ENCODE measurements at places on chromosomes 2 and 18.

DNA sequence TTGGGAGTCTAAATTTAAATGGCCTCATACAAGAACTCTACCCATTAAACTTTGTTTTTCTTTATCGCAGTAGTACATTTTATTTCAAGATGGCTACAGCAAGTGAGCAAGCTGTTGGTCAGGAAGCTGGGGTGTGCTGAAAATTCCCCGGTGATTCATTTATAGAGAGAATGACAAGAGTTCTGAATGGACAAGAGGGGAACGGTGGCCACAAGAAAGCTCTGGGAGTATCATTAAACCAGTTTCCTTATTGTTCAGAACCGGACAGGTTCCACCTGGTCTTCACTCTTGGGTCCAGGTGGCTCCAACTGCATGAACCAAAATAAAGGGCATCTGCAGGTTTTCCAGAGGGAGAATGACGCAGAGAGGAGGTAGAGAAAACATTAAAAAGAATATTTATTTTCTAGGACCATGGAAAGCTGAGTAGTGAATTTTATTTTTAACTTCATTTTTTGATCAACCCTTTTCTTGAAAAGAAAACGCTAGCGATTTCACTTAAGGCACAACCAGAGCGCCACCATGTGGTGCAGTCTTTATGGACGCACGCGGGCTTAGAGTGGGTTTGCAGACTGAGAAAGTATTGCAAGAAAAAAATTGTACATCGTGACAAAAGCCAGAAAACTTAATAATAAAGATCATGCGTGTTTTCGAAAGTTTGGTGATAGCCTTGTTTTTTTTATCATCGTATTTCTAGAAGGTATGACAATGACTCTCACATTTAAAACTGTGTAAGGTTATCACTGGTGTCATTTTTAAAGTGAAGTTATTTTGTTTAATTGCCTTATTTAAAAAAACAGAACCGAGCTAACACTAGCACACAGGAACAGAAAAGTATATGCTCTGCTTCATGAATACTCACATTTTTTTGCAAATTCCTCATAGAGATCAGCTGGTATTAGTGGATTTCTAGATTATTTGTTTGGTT is 97.9 kb upstream of the NOL4 start:
- DNase-seq, result no peak

- DNase-seq, result no peak
Observed at GRCh38 chr2:98560256-98560771, 48.0 kb downstream of the COA5 start.

- DNase-seq, result peak; percentile 66
Observed at GRCh38 chr2:64488050-64488974, 34.4 kb downstream of the LGALSL start.

DNA sequence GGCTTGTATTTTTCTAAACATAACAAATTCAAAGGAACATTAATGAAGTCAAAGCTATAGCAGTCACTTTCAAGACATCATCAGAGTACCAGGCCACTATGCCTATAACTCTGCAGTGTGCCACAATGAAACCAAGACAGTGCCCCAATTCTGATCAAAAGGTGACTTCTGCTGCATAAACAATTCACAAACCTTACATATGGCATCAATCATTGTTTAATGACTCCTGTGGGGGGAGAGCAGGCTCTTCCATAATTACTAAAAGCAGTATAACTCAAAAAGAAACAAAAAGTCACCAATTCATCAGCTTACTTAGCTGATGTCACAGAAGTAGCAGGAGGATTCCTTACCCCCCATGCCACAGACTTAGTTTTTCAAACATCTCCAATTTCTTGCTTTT is 15.5 kb downstream of the LPIN2 start:
- DNase-seq, result no peak

- no peak for DNase-seq
Observed at GRCh38 chr2:65545837-65546805, 113.7 kb upstream of the SPRED2 start.

- DNase-seq, result no peak
Observed at GRCh38 chr2:30190637-30191036, 40.7 kb upstream of the LBH start.

- DNase-seq, result no peak
Observed at GRCh38 chr2:191618046-191618780, 59.7 kb upstream of the NABP1 start.

- DNase-seq, result no peak
Observed at GRCh38 chr2:216583147-216583546, 50.1 kb upstream of the IGFBP2 start.

GRCh38 chr2:233399306-233400225 is 45.3 kb downstream of the DGKD start:
- no peak for DNase-seq

GRCh38 chr2:17637131-17637906 is 96.8 kb downstream of the VSNL1 start:
- no peak for DNase-seq

- DNase-seq, result no peak
Observed at GRCh38 chr18:11906926-11907874, 917 bp downstream of the MPPE1 start.

DNA sequence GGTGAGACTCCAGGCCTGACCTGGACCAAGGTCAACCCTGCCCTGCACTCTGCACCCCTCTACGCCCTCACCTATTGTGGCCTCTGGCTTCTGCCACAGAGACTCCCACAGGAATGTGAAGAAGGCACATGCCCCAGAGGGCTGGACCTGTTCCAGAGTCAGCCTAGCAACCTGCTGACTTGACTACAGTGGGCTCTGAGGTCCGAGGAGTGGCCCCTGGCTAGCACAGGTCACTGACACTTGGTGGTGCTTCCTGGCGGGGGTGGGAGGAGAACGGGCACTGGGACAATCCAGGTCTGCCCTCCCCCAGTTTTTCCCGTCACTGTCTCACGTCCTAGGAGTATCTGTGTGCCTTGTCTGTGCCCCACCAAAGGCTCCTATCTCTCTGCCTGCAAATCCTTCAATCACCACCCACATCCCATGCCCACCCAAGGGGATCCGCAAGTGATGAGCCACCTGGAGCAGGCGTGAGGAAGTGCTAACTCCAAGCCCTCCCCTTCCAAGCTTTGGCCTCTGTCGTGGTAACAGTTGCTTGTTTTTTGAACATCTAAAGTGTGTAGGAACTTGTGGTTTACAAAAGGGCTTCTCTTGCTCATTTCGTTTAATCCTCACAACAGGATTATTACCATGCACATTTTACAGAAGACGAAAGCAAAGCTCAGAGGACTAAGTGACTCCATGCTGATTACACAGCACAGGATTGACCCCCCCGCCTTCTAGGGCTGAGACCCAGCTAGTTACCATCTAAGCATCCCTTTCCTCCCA is 86.2 kb downstream of the MCFD2 start:
- no peak for DNase-seq

- peak; percentile 24 for DNase-seq
Observed at GRCh38 chr2:190781604-190782198, 98.9 kb upstream of the GLS start.

DNA sequence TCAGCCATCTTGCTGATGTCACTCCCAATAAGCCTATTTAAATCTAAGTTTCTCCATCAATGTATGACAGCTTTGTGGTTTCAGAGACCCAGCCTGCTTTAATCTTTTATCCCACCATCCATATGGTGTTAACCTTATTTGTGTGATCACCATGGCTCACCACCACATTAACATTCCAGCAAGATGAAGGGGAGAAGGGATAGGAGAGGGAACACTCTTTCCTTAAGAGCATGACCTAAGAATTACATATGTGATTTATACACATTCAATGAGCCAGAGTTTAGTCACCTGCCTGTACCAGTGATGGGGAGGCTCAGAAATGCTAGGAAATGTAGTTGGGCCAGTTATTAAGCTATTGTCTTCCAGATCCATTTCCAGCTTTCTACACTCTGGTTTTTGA is 44.5 kb upstream of the CHN1 start:
- no peak for DNase-seq

GRCh38 chr18:70387027-70387426 is 98.2 kb downstream of the SOCS6 start:
- no peak for DNase-seq

- no peak for DNase-seq
Observed at GRCh38 chr18:69916412-69916811, 31.3 kb downstream of the CD226 start.

DNA sequence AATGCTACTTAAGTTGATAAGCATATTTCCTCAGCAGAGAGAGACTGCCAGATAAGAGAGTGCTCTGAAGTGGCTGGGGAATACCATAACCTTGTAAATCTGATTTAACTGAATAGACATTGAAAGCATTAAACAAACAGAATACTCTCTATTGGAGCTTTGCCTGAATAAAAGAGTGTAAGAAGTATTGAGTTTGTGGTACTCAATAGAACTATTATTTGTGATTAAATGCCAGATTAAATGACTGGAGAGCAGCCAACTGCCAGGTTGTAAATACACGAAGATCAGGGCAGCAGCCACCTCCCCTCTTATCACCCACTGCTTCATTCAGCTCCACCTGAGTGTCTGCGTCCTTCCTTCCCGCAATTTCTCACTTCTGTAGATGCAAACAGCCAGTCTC is 373.6 kb downstream of the DCDC2C start:
- no peak for DNase-seq

- peak; percentile 31 for DNase-seq
Observed at GRCh38 chr2:8310557-8311455, 371.1 kb upstream of the ID2 start.

- DNase-seq, result no peak
Observed at GRCh38 chr18:55031576-55031975, 72.3 kb upstream of the CCDC68 start.

DNA sequence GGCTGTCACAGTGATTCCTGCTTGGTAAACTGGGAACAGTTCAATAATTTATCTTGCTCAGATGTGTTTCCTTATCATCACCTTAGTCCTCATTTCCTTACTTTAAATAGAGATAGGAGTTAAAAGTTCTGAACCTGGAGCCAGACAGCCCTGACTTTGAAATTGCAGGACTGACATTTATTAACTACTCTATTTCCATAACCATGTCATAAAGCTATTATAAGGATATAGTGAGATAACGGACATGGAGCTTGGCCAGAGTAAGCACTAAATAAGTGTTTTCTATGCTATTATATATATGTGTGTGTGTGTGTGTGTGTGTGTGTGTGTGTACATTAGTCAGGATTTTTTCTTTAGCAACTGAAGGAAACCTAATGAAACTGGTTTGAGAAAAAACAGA is 13.1 kb downstream of the NT5DC4 start:
- DNase-seq, result no peak

- DNase-seq, result no peak
Observed at GRCh38 chr2:54499661-54500060, 43.5 kb downstream of the SPTBN1 start.

- DNase-seq, result no peak
Observed at GRCh38 chr2:36672199-36672598, 24.3 kb upstream of the VIT start.

DNA sequence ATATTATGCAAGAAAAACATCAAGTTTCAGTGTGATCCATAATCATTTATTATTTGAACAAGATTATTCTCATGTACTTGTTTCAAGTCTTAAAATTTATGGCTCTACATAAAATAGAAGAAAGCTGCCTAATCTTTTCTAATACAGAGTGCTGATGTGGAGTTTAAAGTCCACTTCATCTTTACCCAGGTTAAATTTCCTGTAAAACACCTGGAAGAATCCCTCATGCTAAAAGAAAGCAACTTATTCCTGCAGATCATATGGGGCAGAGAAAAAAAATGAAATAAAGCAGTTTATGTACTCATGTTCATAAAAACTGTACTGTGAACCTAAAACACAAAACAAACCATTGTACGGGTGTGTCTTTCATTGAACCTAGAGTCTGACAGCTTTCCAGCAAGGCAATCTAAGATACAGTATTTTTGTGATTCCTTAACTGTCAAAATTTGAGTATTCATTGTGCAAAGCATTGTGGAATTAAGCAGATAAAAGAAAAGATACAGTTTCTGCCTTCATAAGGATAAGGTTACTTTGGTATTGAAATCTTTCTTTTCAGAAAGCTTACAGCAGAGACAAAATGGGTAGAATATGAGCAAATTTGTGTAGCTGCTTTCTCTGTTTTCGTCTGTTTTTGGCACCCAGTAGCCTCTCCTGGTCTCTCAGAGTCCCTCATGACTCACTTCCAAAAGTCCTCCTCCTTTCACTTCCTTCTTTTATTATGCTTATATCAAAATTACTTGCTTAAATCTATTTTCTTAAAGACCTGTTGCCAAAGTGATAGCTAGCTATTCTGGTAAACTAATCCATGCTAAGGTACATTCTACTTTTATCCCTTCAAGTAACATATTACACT is 26.9 kb upstream of the GLS start:
- DNase-seq, result no peak

DNA sequence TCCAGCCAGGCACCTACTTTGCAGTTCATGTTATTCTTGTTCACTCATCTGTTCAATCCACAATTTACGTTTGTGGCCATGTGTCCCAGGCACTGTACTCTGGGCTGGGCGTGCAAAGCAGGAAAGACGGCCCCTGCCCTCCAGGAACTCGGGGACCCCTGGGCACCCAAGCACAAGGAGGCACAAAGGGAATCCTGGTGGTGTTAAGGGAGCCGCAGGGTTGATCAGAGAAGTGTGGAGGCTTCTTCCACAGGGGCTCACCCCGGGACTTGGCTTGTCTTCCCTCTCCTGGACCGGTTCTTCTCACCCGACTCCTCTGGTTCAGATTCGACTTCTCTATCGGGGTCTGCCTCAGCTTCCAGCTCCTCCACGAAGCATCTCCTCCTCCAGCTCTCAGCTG is 230.5 kb downstream of the BCL2 start:
- no peak for DNase-seq

- DNase-seq, result no peak
Observed at GRCh38 chr2:105777031-105777482, 32.3 kb downstream of the NCK2 start.

DNA sequence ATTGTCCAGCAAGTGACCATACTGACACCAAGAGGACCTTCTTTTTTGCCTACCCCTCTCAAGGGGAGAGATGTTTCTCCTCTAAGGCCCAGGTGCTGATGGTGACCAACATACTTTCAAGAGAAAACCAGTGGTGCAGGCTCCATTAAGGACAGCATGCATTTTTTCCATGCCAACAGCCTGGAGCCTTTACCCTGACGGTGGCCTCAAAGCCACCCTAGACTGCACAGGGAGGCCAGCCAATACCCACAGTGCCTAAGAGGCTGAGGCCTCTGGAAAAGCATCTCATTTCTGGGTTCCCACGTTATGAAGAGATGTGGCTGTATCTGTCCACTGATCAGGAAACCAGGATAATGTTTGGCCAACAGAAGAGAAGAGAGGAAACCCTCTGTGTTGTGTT is 19.3 kb downstream of the SPRED2 start:
- DNase-seq, result no peak

- no peak for DNase-seq
Observed at GRCh38 chr2:46992776-46993175, 77.2 kb upstream of the MCFD2 start.

GRCh38 chr18:62982600-62983251 is 267.4 kb downstream of the PHLPP1 start:
- peak; percentile 36 for DNase-seq

DNA sequence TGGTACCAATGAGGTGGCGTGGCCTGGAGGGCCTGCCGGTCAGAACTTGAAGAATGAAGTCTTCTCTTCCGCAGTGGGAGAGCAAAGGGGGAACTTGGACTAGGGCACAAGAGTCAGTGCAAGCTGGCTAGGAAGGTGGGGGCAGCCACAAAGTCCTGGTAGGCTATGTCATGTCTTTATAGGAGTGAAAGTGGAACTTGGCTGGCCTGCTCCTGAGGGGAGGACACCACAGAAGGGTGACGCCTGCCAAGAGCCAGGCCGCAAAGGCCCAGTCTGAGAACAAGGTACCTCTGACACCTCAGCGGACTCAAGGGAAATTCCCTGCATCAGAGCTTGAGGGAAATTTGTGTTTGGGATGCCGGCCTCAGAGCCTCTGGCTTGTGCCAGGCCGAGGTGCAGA is 32.2 kb upstream of the MAP3K20 start:
- no peak for DNase-seq

- DNase-seq, result no peak
Observed at GRCh38 chr2:31886700-31887099, 124.1 kb downstream of the MEMO1 start.
